ENCODE measurements at places on chromosomes 11 and 22.
A peak's percentile ranks its signal among the peaks of the same experiment; 100 is the strongest.

- peak; percentile 38 for DNase-seq
Observed at GRCh38 chr11:16359369-16359768, 3.0 kb upstream of the SOX6 start.

GRCh38 chr22:42805016-42805997, 51.8 kb downstream of the ARFGAP3 start:
- DNase-seq: no peak

- no peak for DNase-seq
Observed at GRCh38 chr11:9004183-9004926, 554 bp upstream of the NRIP3 start.

GRCh38 chr11:134004496-134005172, 47.9 kb upstream of the IGSF9B start:
- DNase-seq: no peak

DNA sequence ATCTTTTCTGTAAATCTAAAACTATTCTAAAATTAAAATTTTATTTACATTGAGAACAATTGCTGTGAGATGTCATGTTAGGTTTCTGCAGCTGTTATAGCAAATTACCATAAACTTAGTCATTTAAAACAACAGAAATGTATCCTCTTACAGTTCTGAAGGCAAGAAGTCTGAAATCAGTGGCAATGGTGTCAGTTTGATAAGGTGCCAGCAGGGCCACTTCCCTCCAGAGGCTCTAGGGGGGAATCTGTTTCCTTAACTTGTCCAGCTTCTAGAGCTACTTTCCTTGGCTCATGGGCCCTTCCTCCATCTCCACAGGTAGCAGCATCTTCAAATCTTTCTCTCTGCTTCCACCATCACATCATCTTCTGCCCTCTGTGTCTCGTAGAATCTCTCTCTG, 23.0 kb downstream of the MOGAT2 start:
- DNase-seq: no peak

- no peak for DNase-seq
Observed at GRCh38 chr11:69094111-69094914, 45.6 kb downstream of the TPCN2 start.

- DNase-seq: no peak
Observed at GRCh38 chr11:16933291-16933690, 80.9 kb downstream of the PLEKHA7 start.

GRCh38 chr22:41301085-41302020, at the start of gene ZC3H7B:
TSS of gene ZC3H7B (plus strand) at chr22:41301525. CDS start at chr22:41320661, 19,136 bp downstream.
- peak; percentile 90 for DNase-seq

- DNase-seq: no peak
Observed at GRCh38 chr22:19194766-19195536, 16.4 kb upstream of the SLC25A1 start.

DNA sequence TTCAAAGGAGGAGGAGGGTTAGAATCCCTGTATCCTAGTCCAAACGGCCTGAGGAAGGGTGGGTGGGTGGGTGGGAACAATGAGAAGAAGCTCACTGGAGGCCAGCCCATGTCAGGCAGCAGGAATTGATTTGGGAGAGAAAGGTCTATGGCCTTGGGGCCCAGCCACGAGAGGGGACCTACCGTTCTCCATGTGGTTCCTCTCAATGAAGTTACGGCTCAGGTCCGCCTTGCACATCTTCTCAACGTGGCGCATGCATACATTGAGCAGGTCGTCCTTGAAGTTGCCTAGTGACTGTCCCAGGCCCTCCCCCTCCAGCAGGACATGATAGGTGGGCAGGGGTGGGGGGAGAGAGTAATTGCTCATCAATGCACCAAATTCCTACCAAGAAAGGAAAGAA, 12.4 kb downstream of the TRIM29 start:
- DNase-seq: no peak

DNA sequence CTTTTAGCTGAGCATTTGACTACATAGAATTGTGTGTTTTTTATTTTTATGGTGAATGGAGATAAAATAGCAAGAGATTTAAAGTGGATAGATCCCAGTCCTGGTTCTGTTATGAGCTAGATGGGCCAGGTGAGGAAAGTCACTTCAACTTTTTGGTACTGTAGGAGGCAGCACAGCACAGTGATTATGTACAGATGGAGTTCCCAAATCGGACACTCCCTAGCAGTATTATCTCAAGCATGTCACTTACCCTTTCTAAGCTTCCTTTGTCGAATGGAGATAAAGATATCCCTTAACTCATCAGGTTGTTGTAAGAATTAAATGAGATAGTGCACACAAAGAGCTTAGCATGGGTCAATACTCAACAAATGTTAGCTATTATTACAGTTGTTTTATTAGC, 5.3 kb downstream of the EXPH5 start:
- DNase-seq: peak; percentile 57

- no peak for DNase-seq
Observed at GRCh38 chr11:30432178-30432577, 109.3 kb downstream of the ARL14EP start.

DNA sequence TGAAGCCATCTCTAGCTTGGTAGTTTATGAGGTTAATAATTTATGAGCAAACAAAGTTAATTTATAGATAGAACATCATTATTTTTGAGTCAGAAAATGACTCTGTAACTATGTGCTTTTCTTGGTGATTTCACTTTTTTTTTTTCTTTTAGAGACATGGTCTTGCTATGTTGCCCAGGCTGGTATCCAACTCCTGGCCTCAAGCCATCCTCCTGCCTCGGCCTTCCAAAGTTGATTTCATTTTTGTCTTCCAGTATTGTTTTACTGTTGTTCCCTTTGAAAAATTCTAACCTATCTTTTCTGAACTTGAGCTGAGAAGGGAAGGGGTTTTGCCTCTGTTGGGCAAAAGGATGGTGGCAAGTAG, 706 bp upstream of the CXCR5 start:
- DNase-seq: no peak

GRCh38 chr11:33909150-33909549, 17.3 kb upstream of the LMO2 start:
- DNase-seq: no peak

DNA sequence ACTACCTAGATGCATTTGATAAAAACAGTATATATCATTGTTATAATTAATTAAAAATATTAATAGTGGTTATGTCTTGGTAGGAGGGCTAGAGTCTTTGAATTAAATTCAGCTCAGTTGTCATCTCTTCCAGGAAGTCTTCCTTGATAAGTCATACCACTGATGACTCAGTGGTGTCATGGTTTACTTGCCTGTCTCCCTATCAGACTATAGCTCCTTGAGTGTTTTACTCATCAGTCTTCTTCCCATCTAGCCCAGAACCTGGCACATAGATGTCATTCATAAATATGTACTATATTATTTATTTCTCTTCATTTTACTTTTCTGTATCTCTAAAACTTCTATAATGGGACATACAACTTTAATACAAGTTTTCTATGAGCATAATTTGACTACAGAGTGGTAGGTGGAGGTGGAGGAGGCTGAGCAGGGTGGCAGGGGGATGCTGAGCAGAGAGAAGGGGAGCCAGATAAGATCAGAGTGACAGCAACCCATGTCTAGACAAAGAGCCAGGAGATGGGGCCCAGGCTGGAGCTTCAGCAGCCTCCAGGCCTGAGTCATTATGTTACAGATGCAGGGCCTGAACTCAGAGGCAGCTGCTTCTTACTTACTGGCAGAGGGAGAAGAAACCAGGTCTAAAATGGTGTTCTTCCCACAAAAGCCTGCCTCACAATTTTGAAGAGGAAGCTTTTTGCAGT, 82.3 kb upstream of the PHOX2A start:
- peak; percentile 82 for DNase-seq

DNA sequence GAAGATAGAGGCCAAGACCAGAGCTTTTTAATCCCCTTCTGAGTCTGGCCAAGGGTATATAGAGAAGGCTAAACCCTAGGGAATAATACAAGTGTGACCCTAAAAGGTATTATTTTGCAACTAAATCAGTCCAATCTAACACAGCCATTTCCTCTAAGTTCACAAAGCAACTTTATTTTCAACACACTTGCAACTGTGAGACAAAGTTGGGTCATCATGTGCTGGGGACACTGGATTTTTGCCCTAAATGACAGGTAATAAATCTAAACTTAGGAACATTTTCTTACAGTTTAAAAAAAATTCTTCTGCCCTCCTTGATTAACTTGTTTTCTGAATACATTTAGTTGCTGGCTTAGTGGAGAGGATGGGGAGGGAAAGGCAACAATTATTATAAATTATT, 78.3 kb downstream of the DDIAS start:
- DNase-seq: no peak

- DNase-seq: peak; percentile 42
Observed at GRCh38 chr11:83088965-83089364, 17.3 kb upstream of the RAB30 start.

DNA sequence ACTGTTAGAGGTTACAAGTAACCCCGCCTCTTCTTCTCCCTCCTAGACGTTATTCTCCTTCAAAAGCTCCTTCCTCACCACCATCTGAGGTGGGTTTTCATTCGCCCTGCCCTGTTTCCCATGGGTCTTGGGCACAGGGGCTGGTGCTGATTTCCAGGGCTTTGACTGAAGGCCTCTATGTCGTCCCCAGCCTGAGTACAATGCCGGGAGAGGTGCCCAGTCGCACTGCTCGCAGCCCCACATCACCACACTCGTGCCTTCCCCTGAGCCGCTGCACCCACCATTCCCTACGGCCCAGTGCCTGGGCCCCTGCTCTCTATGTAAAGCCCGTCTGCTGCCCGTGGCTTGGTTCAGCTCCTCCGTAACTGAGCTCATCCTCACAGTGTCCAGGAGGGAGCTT, 169.8 kb downstream of the DSCAML1 start:
- DNase-seq: no peak

DNA sequence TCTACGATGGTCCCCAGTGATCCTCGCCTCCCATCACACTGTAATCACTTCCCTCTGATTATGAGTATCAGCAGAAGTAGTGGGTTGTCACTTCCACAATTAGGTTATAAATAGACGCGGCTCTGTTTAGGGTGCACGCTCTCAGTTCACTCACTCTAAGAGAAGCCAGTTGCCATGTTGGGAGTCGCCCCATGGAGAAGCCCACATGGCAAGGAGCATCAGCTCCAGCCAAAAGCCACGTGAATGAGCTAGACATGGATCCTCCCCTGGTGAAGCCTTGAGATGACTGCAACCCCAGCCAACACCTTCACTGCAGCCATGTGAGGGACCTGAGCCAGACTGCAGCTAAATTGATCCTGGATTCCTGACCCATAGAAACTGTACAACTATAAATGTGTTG, 26.4 kb upstream of the MYOD1 start:
- no peak for DNase-seq

DNA sequence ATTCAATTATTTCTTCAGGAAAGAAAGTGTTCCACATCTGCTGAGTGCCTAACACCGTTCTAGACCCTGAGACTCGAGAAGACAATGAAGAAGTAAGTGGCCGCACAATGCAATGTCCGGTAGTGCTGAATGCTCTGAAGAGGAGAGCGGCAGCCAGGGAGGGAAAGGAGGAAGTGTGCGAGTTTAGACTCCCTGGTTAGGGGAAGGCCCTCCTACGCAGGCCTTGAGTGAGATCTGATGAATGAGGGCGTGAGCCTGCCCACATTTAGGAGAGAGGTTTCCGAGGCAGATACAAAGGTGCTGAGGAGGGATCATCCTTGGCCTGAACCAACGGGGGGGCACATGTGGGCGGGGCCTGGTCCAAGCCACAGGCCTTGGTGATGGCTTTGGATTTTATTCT, 558.6 kb downstream of the NTM start:
- DNase-seq: no peak

- no peak for DNase-seq
Observed at GRCh38 chr11:122270535-122270934, 154.5 kb upstream of the BLID start.

DNA sequence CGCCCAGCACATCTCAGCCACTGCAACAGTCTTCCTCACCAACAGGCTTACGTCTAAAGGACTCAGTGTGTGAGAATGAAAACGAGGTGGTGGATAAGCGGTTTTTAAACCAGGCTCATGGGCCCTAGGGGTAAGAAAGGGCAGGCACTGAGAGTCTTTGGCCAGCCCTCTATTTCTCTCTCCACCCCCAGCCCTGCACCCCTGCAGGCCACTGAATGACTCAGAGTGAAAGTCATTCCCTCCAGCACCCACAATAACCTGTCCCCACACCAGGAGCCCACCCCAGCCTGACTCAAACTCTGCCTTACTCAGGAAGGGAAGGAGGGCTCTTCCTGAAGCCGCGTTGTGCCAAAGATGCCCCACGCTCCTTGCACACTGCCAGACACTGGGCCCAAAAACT, 72.0 kb downstream of the LARGE1 start:
- DNase-seq: no peak

DNA sequence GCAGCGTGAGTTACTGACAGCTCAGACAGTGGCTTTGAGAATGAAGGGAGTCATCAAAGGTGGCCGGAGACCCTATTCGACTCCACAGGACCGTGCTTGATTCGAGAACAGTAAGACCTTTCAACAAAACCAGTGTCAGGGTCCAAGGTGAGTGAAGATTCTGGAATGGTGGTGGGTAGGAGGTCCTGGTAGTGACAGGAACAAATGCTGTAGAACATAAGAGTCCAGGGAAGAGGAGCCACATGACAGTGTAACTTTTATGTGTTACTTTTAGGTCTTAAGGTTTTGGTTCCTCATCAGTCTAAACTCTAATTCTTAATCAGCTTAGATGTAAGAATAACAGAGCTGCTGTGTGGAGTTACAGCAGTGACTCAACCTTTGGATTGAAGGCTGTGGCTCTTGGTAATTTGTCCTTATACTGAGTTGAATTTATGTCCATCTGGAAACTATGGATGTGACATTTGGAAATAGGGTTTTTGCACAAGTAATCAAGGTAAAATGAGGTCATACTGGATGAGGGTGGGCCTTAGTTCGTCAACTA, 1.8 kb downstream of the TBC1D22A start:
- DNase-seq: no peak

GRCh38 chr11:57643802-57644201, 5.9 kb downstream of the YPEL4 start:
- no peak for DNase-seq

- no peak for DNase-seq
Observed at GRCh38 chr11:44652901-44653644, 73.7 kb upstream of the TSPAN18 start.

GRCh38 chr11:293852-294661, 5.1 kb downstream of the PGGHG start:
- no peak for DNase-seq

GRCh38 chr11:46675288-46675851, 25.0 kb downstream of the ARHGAP1 start:
- DNase-seq: no peak

- DNase-seq: no peak
Observed at GRCh38 chr22:38753948-38754750, 1.6 kb downstream of the SUN2 start.

All from erythroblast (primary cell).